RPMI7951 (cell line): ENCODE measurements at places on chromosomes 2 and 18. TPM values are rescaled to one million over a fixed set of nuclear protein-coding genes. Genes with fewer than 3 reads are reported as not detected.

Gene RETREG2
- 63.2 and 67.8 TPM in 2 replicates for total RNA-seq

Gene CCDC85A
- not detected in 2 replicates for total RNA-seq

Gene C2orf66
- 0.12 TPM in 1 of 2 replicates, not detected in the other for total RNA-seq

Gene PLCD4
- total RNA-seq = 8.5 and 10.2 TPM in 2 replicates

Gene GPBAR1
- 0.12 TPM in 1 of 2 replicates, not detected in the other for total RNA-seq

Gene RFTN2
- 1.7 and 2.0 TPM in 2 replicates for total RNA-seq

Gene MC5R
- 0.49 TPM in 1 of 2 replicates, not detected in the other for total RNA-seq

Gene ZNF804A
- 0.10 and 0.24 TPM in 2 replicates for total RNA-seq
